Breast epithelium (tissue), 4 donors: ENCODE measurements at places on chromosomes 5 and 9. TPM values are rescaled to one million over a fixed set of nuclear protein-coding genes. Genes with fewer than 3 reads are reported as not detected.

The PCDHGA11 gene
- 5.0 TPM for total RNA-seq

The SLC6A19 gene
- total RNA-seq: not detected

The DCANP1 gene
- not detected for total RNA-seq

The C9 gene
- total RNA-seq: 1.8 TPM

GRCh38 chr5:119708076-119708790, 78.9 kb downstream of the FAM170A start:
- DNase-seq: no peak

DNA sequence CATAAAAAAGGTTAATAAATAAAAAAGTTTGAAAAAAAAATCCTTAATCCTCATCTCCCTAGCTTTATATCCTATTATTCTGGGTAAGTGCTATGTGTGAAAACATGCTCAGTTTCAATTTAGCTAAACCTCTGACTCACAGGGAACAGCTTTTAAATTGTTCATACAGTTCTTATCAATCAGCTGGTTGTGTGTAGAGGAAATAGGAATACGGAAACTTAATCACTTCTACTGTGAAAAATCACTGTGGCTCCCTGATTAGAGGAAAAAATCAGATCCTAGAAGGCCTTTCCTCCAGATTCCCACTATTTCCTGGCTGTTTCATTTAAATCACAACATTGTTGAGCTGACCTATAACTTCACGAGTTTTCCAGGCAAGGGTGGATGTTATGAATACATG, 120.5 kb downstream of the MARCHF3 start:
- no peak for DNase-seq

DNA sequence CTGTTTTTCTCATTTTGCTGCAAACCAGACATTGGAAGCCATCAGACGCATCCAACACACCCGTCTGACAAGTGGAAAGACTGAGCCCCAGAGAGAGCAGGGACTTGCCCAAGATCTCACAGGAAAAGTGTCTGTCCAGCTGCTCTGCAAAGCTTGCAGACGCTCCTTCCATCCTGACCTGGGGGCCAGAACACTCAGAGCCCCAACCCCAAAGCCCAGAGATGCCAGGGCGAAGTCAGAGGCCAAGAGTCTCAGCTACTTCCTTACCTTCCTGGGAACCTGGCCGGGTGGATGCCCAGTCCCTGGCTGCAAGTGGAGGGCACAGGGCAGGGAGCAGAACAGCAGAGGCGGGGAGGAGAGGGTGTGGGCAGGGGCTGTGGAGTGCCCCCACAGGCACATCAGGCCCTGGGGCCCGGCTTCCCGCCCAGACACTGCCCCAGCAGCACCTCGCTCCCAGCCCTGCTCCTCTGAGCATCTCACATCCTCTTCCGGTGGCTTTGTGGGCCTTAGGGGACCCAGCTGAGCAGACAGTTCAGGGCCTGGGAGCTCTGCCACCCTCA, 9.7 kb upstream of the RALGDS start:
- no peak for DNase-seq

- no peak for DNase-seq
These were observed 320.8 kb downstream of the CCDC171 start for GRCh38 chr9:15873573-15874177.
